ENCODE measurements at places on chromosomes 7 and 10.

DNA sequence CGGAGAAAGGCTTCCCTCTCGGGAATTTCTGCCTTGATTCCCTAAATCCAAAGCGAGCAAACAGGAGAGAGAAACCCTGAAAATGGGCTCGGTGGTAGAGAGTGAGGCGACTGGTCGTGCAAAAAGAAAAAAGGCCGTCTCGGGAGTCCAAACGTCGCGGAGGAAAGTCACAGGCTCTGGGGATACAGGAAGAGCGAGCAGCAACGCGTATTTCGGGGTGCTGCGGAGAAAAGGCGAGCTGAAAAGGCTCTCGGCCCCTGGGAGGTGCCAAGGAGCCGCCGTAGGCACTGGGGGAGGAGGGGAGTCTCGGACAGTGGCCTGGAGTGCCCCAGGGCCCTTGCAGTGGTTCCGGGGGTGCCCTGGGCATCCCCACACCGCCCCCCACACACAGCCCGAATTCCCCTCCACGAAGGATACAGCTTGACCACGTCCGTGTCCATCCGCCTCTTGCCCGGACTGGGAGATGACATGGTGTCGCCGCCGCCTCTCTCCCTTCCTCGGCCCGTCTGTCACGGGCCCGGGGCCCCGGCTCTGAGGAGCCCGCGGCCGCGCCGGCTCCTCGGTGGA is 591 bp downstream of the UBE2H start:
- peak; percentile 28 for DNase-seq

DNA sequence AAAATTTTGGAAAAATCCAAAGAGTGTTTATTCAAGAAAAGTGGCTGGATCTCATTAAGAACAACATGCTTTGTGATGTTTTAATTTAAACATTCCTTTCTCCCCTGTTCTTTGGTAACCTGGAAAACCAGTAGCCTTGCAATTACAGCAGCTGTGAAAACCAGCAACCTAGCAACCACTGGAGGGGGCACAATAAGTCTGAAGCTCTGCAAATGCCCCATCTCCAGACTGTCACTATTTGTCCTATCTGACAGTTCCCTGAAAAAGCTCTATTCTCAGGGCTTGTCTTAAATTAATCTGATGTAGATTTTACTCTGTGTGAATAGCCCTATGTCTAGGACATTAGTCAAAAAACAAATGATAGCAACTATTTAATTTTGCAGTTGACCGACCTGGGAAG is 137.6 kb upstream of the THSD7A start:
- DNase-seq, result no peak

DNA sequence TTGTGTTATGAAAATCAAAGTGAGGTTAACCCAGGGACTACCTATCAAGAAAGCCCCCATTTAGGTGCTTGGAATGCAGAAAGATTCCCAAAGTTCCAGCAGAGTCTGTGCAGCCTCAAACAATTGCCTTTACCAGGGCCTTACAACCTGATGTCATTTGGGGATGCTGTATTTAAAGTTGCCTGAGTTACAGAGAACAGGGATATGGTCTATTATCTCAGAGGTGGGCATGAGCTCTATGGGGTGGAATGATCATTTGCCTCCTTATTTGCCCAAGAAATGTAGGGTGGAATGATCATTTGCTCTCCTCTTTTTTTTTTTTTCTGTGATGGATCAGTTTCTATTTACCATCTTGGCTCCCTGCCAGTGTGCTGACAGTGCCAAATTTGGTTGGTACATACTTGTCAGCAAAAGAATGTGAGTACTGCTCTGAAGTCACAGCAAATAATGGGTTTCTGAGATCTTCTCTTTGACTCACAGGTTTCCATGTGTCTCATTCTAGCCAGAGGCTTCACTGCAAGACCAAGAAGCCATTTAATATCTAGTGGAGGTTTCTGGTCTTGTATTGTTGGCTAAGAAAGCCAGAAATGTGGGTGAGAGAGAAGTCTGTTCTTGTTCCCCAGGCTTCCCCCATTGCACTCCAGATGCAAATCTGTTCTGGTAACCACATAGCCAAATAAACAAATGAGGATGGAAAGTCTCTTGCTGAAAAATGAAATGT is 45.5 kb upstream of the ZNRF2 start:
- no peak for DNase-seq

GRCh38 chr10:18140149-18140956 is at the start of gene CACNB2:
TSS of gene CACNB2 (plus strand) at chr10:18140424.
- DNase-seq, result no peak

DNA sequence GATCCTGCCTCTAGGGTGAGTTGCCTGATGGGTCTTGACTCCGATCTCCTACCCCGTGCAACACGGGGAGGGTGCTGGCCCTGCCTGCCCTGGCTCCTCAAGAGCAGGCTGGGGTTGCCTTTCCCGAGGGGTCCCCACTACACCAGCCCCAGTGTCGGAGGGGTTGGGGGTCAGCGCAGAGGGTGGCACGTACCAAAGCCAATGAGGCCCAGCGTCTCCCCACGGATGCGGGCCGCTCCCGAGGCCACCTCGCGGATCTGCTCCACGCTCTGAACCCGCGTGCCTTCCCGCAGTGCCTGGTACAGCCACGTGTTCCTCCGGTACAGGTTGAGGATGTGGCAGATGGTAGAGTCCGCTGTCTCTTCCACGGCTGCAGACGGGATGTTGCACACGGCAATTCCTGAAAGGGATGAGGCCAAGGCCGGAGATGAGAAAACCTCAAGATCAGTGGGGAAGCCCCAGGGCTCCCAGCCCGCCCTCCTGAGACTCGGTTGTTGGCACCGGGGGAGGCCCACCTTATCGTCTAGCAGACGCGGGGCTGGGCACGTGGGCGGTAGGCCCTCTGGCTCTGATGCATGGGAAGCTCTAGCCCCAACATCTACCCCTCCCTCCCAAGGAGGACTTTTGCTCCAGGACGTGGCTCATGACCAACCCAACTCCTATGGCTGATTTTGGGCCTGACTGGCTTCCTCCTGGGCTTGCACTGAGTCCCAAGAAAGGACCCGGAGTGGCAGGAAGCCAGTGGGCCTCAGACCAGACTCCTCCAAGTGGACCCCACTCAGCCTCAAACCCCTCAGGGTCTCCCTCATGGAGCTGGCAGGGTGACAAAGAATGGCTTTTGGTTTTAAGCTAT is 56.1 kb downstream of the ZRANB1 start:
- DNase-seq, result no peak

DNA sequence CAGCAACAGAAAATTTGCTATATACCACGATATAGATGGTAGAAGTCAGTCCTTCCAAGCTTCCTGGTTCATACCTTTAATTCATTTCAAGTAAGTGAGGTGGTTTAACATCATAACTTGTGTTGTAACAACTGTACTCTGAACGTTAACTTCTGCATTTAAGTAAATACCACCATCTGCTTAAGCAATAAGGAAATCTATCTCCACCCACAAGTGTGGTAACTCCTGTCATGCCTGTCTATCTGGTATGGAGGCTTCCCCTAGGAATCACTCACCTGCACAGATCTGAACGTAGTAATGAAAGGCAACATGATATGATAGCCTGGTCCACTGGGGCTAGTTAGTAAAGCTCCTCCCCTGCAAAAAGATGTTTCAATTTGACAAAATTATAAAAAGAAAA is 2.3 kb downstream of the ERLIN1 start:
- DNase-seq, result no peak

- DNase-seq, result no peak
Observed at GRCh38 chr7:96521068-96521894, 188.4 kb downstream of the SEM1 start.

DNA sequence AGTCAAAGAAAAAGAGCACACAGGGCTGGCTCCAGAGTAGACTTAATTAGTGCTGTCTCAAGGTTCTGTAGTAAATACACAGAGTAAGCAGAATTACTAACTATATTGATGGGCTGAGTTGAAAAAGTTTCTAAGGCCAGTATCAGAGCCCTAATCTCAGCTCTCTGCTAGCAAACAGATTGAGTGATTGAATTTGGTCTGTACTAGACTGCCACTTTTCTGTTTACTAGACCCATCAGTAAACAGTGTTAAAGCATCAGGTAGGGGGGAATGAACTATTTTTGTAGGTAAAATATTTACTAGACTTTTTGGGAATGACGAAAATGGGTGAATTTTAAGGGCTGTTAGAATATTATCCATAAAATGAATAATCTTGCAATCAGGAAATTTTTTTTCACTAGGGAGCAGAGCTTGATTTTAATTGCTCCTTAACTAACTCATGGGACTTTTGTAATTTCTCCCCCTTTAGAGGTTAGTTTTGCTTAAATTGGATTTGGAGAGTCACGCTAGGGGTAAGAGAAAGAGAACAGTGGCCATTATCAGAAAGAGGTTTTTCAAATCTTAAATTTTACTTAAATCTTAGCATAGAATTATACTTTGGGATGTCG is 37.3 kb upstream of the RASGEF1A start:
- no peak for DNase-seq

DNA sequence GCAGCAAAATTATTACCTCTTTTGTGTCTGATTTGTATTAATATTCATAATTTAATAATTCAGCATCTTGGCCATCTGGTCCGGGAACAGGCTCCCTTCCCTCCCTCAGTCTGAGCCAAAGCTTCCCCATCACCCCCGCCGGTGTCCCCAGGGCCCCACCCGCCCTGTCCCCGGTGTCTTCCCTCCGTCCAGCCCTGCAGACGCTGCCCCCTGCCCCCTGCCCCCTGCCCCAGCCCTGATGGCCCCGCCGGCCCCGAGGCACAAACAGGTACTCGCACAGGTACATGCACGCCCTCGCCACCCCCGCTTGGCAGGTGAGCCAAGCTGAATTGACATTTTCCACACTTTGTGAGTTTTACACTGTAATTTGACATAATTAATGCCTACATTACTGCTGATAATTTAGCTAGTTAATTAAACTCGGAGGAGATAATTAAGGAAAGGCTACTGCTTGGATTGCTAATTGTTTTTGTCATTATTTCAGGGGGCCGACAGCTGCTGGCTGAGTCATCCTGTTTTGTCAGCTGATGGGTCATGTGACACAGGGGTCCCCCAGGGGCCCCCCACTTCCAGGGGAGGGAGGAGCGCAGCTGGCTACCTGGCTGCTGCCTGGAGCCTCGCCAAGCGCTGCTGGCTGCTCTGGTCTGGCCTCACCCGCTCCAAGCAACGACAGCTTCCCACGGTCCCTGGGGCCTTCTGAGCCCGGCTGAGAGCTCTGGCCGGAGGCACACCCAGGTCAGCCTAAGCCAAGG is 36.6 kb downstream of the MICALL2 start:
- no peak for DNase-seq

GRCh38 chr7:40598915-40599314 is 464.1 kb downstream of the SUGCT start:
- no peak for DNase-seq

GRCh38 chr10:283916-284356 is 148.7 kb downstream of the ZMYND11 start:
- no peak for DNase-seq

GRCh38 chr7:120394595-120394994 is 121.6 kb downstream of the KCND2 start:
- no peak for DNase-seq

- DNase-seq, result no peak
Observed at GRCh38 chr10:129787557-129787956, 176.5 kb downstream of the EBF3 start.

DNA sequence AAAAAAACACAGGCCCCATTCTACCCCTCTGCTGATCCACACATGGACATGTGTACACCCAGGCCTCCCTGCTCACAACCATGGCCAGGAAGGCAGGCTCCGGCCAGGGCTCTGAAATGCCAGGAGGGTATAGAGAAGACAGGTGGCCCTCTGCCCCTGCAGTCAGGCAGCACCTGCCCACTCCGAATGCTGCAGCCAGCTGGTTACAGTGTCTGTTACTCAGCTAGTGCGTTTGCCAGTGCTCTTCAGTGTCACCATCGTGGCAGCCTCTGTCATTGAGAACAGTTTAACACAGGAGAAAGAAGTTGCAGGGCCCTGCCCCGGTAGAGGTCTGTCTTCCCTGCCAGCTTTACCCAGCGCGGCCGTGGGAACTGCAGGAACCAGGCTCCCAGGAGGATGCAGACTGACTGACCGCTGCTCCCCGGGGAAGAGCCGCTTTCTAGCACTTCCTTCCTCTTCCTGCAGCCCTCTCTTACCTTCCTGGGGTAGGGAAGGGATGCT is 128.8 kb upstream of the FAM20C start:
- no peak for DNase-seq

- no peak for DNase-seq
Observed at GRCh38 chr10:17907641-17908040, 44.1 kb upstream of the SLC39A12 start.

DNA sequence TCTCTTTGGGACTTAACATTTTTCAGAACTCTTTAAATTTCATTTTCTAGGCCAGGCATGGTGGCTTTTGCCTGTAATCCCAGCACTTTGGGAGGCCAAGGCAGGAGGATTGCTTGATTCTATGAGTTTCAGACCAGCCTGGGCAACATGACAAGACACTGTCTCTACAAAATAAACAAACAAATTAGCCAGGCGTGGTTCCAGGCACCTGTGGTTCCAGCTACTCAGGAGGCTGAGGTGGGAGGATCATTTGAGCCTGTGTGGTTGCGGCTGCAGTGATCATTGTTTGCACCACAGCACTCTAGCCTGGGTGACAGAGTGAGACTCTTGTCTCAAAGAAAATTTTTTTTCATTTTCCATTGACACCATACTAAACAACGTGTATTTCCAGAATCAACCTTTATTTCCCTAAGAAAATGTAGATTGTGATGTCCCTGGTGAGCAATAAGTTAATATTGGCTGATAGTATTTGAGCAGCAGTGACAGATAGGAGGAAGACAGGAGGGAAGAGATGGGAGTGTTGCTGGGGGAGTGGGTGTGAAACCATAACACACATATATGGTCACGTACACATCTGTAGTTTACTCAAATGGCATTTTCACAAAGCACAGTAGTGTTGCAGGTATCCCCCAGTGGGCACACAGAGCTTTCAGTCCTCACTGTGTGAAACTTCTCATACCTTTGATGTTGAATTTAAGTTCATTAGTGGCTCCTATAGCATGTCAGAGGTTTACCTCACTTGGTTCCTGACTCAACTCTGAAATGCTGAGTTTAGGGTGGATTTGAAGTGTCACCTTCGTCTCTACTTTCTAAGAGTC is 205.6 kb downstream of the AUTS2 start:
- no peak for DNase-seq

DNA sequence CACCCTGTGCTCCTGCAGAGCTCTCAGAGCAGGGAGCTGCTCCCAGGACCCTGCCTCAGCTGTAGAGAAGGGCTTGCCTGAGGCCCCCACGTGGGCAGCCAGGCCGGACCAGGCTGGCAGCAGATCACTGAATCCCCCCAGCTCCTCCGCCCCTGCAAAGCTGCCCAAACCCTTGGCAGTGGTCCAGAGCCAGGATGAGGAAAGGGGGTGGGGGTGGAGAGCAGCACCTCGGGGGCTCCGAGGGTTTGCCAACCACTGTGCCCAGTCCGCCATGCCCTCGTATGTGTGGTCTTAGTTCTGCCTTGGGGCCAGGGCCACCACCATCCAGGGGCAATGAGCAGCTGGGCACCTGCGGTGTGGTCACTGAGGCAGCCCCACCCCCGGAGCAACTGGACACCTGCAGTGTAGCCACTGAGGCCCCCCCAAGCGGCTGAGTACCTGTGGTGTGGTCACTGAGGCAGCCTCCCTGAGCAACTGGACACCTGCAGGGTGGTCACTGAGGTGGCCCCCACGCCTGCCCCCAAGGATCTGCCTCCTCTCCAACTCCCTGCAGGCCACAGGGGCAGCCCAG is 90.8 kb downstream of the TCERG1L start:
- no peak for DNase-seq

GRCh38 chr10:72419241-72419640 is 64.5 kb upstream of the DNAJB12 start:
- no peak for DNase-seq

- DNase-seq, result no peak
Observed at GRCh38 chr10:122249991-122250750, 20.9 kb upstream of the BTBD16 start.
